ENCODE measurements at places on chromosomes 4 and X.

DNA sequence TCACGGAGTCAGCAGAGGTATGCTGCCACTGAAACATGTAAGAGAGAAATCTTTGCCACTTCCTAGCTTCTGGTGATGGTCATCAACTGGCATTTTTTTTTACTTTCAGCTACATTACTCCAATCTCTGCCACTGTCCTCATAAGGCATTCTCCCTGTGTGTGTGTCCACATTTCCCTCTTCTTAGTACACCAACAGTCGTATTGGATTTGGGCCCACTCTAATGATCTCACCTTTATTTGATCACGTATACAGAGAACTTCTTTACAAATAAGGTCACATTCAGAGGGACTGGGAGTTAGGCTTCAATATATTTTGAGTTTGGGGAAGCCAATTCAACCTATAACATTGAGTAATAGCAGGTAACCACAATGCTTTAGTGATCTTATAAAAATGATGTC is 649.1 kb downstream of the GRID2 start:
- no peak for DNase-seq

GRCh38 chrX:85026170-85026569 is 22.5 kb downstream of the APOOL start:
- no peak for DNase-seq

- no peak for DNase-seq
Measured at GRCh38 chr4:165909947-165910346, 36.9 kb downstream of the TLL1 start.

GRCh38 chr4:36053930-36054329 is 190.4 kb downstream of the ARAP2 start:
- peak; percentile 62 for DNase-seq

- DNase-seq, result no peak
Measured at GRCh38 chr4:16573739-16574138, 324.7 kb downstream of the LDB2 start.

Data from kidney epithelial cell (primary cell).